Natural killer cell treated with Interleukin-12 subunit alpha and Interleukin-12 subunit beta and Interleukin-15 and Interleukin-18, amount 100 ng/mL, for 72 hours (primary cell): ENCODE measurements at places on chromosomes 1 and 21.

DNA sequence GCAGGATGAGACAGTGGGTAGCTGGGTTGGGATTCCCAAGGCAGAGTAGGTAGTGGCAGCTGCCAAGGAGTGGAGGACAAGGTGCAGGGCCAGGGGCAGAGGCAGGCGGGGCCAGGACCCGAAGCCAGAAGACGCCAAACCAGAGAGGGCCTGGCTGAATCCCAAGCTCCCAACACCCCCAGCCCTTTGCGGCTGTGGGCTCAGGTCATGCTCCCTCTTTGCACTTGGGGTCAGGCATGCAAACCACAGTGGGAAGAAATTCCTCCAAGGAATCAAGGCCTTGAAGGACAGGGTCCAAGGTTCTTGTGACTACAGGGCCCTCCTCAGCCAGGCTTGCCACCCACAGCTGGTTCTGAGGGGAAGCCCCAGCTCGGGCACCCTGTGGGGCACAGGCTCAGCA is 6.2 kb downstream of the C1orf210 start:
- no peak for DNase-seq

- DNase-seq, result no peak
Measured at GRCh38 chr1:213669964-213670691, 317.6 kb upstream of the PROX1 start.

DNA sequence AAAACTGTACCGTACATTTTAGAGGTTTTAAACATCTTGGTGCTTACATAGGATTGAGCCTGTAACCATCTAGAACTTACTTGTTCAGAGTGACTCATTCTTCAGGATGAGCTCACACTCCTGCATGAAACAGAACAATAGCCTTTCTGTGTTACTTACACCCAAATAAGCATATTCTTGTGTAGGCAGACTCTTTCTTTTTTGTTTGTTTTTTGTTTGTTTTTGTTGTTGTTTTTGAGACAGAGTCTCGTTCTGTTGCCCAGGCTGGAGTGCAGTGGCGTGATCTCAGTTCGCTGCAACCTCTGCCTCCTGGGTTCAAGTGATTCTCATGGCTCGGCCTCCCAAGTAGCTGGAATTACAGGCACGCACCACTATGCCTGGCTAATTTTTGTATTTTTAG is 3.8 kb upstream of the CA6 start:
- no peak for DNase-seq

- no peak for DNase-seq
Measured at GRCh38 chr21:44884097-44884496, 10.6 kb upstream of the PTTG1IP start.

- no peak for DNase-seq
Measured at GRCh38 chr1:2810281-2810680, 8.8 kb upstream of the TTC34 start.

- no peak for DNase-seq
Measured at GRCh38 chr1:239722035-239722434, 335.7 kb downstream of the CHRM3 start.

DNA sequence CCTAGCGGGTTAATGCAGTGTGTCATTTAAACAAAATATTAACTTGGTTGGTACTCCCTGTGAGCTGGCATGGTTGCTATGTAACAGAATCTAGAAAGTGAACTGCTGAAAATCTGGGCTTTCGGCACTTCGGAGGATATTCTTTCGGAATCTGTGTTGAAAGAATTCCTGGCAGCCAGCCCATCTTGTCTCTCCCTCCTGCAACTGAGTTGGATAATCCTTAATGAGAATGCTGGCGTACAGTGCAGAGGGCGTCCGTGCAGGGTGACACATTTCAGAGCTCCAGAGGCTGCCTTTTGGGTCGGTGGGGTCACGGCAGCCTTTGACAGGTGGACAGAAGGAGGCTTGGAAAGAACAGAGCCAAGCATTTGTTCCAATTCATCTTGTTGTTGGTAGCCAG is 3.7 kb downstream of the KAZN start:
- DNase-seq, result no peak

GRCh38 chr1:23108918-23109533 is 59.6 kb downstream of the LUZP1 start:
- no peak for DNase-seq

DNA sequence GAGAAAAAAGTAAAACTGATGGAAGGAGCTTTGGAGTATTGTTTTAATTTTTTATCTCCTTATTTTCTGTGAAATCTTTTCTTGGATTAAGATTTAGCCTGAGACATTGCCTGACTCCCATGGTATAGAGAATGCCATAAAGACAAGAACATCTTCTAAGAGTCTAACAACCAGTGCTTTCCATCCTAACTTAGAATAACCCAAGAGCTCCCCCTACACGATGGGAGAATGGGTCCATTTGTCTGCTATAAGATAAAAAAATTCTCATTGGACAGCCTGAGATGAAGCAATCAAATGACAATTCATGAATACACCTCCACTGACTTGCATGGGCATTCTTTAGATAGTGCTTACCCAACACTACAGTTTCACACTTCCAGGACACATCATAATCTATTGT is 478.1 kb downstream of the TTLL7 start:
- DNase-seq, result no peak
